Karpas-422 (cell line): ENCODE measurements at places on chromosomes 13 and 19. TPM values are rescaled to one million over a fixed set of nuclear protein-coding genes. Genes with fewer than 3 reads are reported as not detected.

The LYPD3 gene
- not detected in 2 replicates for total RNA-seq

GRCh38 chr19:55462722-55463121 lies 1.3 kb upstream of the ISOC2 start:
- H3K4me3 ChIP-seq, result no peak overlapping the region
- no peak overlapping the region for H3K27ac ChIP-seq
- H3K27me3 ChIP-seq, result no peaks in the 10 kb centered on the region

DNA sequence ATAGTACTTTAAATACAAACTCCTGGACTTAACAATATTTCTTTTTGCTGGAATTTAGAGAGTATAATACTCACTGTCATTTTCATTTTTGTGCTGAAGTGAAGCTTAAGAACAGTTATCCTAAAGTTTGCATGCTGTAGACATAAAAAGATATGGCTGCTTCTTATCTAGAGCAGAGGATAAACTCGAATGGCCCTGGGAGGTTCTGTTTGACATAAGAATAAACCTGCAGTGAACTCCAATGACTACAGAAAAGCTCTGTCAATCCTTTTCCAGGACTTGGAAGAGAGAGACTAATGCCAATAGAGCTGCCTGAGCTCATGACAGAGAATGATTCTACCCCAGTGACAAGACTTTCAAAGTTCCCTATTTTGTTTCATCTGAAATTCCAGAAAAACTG lies 1017.8 kb upstream of the MIR17HG start:
- H3K27ac ChIP-seq, result no peak overlapping the region
- H3K4me3 ChIP-seq, result no peak overlapping the region
- H3K4me1 ChIP-seq, result no peaks in the 10 kb centered on the region
- no peaks in the 10 kb centered on the region for H3K27me3 ChIP-seq
- H3K36me3 ChIP-seq, result no peaks in the 10 kb centered on the region

The MEDAG gene
- total RNA-seq, result not detected in 2 replicates

The BCAM gene
- not detected in 2 replicates for total RNA-seq

The KLK14 gene
- 0.48 TPM in 1 of 2 replicates, not detected in the other for total RNA-seq

The NLRP7 gene
- total RNA-seq, result 0.11 and 0.18 TPM in 2 replicates

- no peak for DNase-seq
- H3K36me3 ChIP-seq, result no peaks in the 10 kb centered on the region
- no peaks in the 10 kb centered on the region for H3K4me1 ChIP-seq
- no peaks in the 10 kb centered on the region for H3K27me3 ChIP-seq
- H3K27ac ChIP-seq, result no peak overlapping the region
Observed at GRCh38 chr19:1363599-1363998, 20.1 kb upstream of the NDUFS7 start.

DNA sequence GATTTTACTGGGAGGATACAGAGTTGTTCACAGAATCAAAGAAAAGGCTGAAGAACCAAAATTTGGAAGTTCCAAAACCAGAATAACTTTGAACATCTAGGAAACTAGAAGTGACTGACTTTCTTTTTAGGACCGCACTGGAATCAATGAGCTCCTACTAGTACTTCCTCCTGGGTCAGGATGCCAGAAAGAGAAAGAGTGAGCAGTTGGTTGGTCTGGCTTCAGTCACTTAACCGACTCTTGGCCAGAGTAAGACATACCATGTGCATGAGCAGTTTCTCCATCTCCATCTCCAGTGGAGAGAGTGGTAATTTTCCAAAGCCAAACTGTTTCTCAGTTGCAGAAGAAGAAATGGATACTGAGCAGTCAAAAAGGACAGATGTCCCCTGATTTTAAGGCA lies 27.1 kb upstream of the MTUS2 start:
- no peak overlapping the region for H3K27ac ChIP-seq
- no peak for DNase-seq
- no peak overlapping the region for H3K4me3 ChIP-seq
- H3K36me3 ChIP-seq, result no peaks in the 10 kb centered on the region

The GPR4 gene
- 0.26 and 0.83 TPM in 2 replicates for total RNA-seq

DNA sequence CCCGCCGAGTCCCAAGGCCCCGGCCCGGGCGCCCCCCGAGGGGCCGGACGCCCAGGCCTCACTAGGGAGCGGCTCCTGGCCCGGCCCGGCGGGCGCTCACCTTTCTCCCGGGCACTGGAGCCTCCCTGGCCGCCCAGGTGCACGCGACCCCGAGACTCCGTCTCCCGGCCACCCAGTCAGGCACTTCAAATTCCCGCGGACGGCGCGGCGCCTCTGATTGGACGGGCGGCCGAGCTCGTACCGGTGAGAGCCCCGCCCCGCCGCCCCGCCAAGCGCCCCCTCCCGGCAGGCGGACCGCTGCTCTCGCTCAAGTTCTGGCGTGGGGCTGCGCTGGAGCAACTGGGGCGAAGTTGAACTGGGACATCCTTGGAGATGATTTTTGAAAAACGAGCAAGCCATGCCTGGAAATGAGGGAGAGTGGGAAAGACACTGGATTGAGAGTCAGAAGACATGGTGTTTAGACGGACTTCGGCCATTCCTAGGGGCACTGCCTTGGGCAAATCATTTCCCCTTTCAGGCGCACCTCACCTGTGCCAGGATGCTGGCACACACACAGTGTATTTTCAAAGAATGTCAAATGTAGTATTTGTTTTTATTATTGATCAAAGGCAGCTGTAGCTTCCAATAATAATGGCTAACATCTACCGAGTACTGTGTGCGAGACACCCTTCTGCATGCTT lies 485.3 kb downstream of the UQCRFS1 start:
- no peak for DNase-seq
- H3K27me3 ChIP-seq, result no peaks in the 10 kb centered on the region
- H3K4me3 ChIP-seq, result no peak overlapping the region
- no peaks in the 10 kb centered on the region for H3K36me3 ChIP-seq

- no peaks in the 10 kb centered on the region for H3K4me1 ChIP-seq
- no peaks in the 10 kb centered on the region for H3K36me3 ChIP-seq
- no peak for DNase-seq
- no peaks in the 10 kb centered on the region for H3K27me3 ChIP-seq
- H3K4me3 ChIP-seq, result no peak overlapping the region
- no peak overlapping the region for H3K27ac ChIP-seq
Observed at GRCh38 chr13:51541037-51541436, 43.2 kb upstream of the WDFY2 start.

DNA sequence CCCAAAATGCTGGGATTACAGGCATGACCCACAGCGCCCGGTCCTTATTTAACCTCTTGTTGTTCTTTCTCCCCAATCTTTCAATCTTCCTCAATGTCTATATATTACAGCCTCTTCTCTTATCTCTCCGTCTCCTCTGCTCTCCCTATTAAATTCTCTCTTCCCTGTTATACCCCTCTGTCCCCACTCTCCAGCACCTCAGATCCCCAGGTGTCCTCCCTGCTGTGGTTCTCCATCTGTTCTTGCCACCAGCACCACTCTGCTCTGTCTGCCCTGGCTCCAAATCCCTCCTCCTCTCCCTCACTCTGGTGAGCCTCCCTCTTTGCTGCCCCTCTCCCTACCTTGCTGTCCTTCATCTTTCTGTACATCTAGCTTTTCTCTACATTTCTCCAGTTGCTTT lies 1.1 kb downstream of the ZNF600 start:
- DNase-seq, result no peak
- no peaks in the 10 kb centered on the region for H3K27me3 ChIP-seq
- peaks cover 17% of the 10 kb centered on the region for H3K36me3 ChIP-seq
- H3K4me3 ChIP-seq, result peak overlapping the region; percentile 96
- peak overlapping the region; percentile 13; the same call in 1 of the 2 replicates for H3K27ac ChIP-seq

DNA sequence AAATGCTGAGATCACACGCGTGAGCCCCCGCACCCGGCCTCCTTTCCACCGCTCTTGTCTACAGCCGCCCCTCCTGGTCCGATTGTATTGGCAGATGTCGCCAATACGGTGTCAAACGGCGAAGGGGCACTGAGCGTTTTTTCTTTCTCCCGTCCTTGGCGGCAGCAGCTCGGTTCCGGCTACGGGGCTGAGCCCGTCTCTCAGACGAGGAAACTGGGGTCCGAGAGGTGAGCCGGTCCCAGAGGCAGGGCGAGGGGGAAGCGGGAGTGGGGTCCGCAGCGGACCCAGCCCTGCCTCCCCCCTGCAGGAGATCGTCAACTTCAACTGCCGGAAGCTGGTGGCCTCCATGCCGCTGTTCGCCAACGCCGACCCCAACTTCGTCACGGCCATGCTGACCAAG lies 20.4 kb downstream of the POLRMT start:
- H3K27me3 ChIP-seq, result no peaks in the 10 kb centered on the region
- no peak for DNase-seq
- peaks cover 13% of the 10 kb centered on the region for H3K4me1 ChIP-seq
- H3K36me3 ChIP-seq, result no peaks in the 10 kb centered on the region
- H3K4me3 ChIP-seq, result no peak overlapping the region

DNA sequence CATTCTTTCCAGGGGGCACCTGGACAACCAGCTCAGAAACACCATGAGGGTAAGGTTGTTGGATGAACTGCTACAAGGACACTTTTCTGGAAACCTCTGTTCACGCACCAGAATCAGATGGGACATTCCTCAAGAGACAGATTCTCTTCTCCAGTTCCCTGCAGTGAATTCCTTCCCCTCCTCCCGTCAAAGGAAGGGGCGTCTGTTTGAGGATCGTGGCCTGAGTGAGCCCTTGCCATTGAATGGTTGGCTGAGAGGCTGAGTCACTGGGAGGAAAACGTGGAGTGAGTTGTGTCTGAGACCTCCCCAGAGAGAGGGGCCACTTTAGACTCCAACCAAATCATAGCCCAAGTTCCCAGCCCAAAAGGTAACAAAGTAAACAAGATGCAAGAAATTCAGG lies 79.4 kb upstream of the ZNF507 start:
- H3K27ac ChIP-seq, result no peak overlapping the region
- DNase-seq, result no peak
- H3K4me3 ChIP-seq, result no peak overlapping the region
- H3K27me3 ChIP-seq, result no peaks in the 10 kb centered on the region

DNA sequence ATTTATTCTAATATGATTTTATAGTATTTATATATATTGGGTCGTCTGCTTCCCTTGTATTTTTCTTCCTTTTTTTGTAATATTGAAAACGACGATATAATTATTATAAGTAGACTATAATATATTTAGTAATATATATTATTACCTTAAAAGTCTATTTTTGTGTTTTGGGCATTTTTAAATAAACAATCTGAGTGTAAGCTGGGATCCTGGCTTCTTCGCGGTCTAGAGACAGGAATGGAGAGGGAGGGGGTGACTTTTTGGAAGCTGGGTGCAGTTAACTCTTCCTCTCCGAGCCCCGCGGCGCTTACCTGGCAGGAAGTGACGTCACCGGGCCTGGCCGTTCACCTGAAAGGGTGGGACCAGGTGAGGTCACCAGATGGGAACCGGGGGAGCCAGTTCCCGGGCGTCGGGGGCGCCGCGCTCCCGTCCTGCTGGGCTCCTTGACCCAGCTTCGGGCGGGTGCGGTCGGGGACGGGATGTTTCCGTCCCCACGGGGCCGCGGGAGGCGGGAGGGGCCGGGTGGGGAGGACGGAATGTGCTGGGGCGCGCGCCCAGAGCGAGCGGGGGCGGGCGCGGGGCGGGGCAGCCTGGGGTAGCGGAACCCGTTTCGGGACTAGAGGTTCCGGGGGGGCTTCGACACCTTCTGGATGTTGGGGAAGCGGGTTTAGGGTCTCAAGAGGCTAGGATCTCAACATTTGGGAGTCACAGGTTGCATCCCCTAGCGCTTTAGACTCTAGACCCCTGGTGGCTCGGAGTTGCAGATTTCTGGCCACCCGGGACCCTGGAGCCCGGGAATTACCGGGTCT lies 2.8 kb downstream of the ZFP36 start:
- H3K4me3 ChIP-seq, result peak overlapping the region; percentile 96
- peak; percentile 87 for DNase-seq
- H3K36me3 ChIP-seq, result no peaks in the 10 kb centered on the region
- peaks cover 64% of the 10 kb centered on the region for H3K4me1 ChIP-seq
- peak overlapping the region; percentile 84 for H3K27ac ChIP-seq

- no peak overlapping the region for H3K27ac ChIP-seq
- DNase-seq, result no peak
- H3K4me3 ChIP-seq, result no peak overlapping the region
- H3K4me1 ChIP-seq, result peaks cover 93% of the 10 kb centered on the region
Observed at GRCh38 chr13:98568918-98569317, 8.0 kb downstream of the STK24 start.

DNA sequence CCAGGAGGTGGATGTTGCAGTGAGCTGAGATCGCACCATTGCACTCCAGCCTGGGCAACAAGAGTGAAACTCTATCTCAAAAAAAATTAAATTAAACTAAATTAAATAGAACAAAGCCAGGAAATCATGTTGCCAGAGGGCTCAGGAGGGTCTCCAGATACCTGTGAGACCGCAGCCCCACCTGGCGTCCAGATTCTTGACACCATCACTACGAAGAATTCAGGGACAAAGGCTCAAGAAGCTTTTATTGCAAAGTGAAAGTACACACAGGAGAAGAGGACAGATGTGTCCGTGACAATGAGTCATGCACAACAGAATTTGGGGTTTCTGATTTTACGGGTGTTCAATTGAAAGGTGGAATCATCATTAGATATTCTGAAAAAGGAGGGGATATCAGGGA lies 76.6 kb downstream of the STOML3 start:
- no peak for DNase-seq
- H3K4me3 ChIP-seq, result no peak overlapping the region
- H3K27me3 ChIP-seq, result no peaks in the 10 kb centered on the region
- H3K36me3 ChIP-seq, result no peaks in the 10 kb centered on the region
- no peaks in the 10 kb centered on the region for H3K4me1 ChIP-seq
